ENCODE measurements at places on chromosomes 7 and 10.

- DNase-seq, result no peak
These were observed 209.7 kb upstream of the TMEM196 start for GRCh38 chr7:19982841-19983835.

DNA sequence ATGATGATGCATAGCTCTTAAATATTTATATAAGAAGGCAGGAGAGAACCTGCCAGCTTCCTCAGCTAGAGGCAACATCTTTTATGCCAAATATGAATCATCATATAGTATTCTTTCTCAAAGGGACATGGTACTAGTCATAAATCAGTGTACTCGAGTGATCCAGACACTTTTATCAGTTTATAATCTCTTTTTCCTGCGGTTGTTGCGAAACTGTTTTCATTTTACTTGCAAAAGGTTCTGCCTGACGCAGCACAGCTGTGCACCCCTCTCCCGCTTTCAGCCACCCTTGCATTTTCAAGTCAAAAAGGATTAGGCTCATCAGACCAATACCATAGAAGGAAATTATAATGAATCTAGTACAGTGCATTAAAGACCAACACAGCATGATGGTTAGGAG is 332.3 kb upstream of the PRKCQ start:
- no peak for DNase-seq

DNA sequence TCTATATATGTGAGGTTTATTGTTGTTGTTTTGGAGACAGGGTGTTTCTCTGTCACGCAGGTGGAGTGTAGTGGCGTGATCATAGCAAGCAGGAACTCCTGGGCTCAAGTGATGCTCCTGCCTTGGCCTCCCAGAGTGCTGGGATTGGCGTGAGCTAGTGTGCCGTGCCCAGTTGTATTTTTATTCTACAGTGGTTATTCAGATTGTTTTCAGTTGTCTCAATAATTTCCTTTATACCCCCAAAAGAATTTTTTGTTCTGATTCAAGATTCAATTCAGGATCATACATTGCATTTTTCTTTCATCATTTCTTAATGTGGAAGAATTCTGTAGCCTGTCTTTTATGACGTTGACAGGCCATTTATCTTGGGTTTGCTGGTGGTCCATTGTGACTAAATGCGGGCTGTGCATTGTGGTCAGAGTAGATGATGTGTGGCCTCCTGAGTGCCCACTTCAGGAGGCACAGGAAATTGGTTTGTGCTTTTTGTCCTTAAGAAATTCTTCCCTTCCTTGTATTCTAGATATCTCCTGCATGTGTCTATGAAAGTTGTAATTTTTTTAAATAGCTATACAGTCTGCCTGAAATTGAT is 22.9 kb downstream of the RBM33 start:
- no peak for DNase-seq

GRCh38 chr7:74032191-74032490 is 4.2 kb downstream of the ELN start:
- no peak for DNase-seq

- no peak for DNase-seq
These were observed 364.4 kb downstream of the CXCL12 start for GRCh38 chr10:44020322-44021111.

DNA sequence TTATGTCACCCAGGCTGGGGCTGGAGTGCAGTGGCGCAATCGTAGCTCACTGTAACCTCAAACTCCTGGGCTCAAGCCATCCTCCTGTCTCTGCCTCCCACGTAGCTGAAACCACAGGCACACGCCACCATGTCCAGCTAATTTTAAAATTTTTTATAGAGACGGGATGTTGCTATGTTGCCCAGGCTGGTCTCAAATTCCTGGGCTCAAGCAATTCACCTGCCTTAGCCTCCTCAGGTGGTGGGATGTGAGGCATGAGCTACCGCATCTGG is 123.2 kb upstream of the PARD3 start:
- no peak for DNase-seq

GRCh38 chr10:86083664-86084175 is 282.9 kb downstream of the GRID1 start:
- no peak for DNase-seq

GRCh38 chr10:132479024-132479602 is 58.5 kb upstream of the INPP5A start:
- no peak for DNase-seq

DNA sequence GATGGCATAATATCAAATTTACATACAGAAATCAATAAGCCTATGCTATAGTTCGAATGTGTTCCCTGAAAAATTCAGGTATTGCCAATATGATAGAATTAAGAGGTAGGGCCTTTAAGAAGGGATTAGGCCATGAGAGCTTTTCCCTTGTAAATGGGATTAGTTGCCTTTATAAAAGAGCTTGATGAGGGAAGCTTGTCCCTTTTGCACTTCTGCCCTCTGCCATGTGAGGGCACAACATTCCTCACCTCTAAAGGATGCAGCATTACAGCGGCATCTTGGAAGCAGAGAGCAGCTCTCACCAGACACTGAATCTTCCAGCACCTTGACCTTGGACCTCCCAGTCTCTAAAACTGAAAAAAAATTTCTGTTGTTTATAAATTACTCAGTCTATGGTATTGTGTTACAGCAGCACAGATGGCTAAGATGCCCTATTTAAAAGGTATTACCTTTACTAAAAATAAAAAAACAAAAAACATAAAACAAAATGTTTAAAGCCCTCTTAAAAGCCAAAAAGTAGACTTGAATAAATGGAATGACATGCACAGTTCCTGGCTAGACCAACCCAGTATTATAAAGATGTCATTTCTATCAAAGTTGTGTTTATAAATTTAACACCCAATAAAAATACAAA is 909.6 kb downstream of the REEP3 start:
- DNase-seq, result no peak

DNA sequence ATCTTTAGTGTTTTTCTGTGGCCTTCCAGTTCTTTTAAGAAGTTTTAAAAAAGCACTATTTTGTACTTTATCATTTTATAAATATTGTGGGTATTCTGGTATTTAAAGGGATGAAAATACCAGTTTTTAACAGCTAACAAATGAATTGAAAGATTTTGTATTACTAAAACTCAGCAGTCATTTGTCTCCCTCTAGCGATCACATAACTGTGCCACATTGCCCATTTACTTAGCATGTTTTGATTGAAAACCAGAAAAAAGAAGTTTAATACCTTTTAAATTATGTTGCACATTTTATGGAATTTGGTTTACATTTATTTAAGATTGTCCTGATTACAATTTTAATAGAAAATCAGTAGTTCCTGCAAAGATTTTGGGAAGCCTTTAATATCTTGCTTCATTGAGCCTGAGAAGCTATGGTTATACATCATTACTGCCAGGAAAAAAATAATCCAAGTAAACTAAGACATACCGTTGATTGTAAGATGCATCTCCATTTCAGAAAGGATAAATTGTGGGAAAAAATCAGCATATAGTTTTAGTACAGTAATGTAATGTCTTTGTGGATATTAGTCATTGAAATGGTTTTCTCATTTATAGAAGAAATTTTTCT is 34.9 kb downstream of the TAX1BP1 start:
- no peak for DNase-seq

- no peak for DNase-seq
These were observed 128.6 kb upstream of the PDLIM1 start for GRCh38 chr10:95419399-95419798.

DNA sequence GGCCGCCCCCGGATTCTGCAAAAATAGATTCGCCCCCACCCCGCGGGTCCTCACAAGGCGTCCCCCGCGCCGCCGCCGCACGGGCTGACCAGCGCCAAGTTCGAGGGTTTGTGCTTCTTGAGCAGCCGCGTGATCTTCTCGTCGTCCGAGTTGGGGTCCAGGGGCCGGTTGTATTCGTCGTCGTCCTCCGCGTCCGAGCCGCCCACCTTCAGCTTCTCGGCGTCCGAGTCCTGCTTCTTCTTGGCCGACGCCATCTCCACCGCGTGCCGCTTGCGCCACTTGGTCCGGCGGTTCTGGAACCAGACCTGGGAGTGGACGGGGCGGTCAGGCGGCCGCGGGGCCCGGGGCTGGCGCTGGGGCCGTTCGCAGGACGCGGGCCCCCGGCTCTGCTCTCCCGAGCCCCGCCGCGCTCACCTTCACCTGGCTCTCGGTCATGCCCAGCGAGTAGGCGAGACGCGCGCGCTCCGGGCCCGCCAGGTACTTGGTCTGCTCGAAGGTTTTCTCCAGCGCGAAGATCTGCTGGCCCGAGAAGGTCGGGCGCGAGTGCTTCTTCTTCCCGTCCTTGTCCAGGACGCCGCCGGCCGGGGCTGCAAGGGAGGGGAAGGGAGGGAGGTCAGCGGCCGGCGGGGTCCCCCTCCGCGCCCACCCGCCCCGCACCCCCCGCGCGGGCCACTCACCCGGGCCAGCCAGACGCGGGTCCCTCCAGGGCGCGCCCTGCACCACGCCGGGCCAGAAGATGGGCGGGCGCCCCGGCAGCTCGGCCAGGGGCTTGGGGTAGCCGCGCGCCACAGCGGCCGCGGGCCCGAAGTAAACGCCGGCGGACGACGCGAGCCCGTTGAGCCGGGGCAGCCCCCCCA is 853 bp downstream of the NKX6-2 start:
- no peak for DNase-seq

- no peak for DNase-seq
These were observed 196.2 kb downstream of the TCERG1L start for GRCh38 chr10:131115321-131115720.

DNA sequence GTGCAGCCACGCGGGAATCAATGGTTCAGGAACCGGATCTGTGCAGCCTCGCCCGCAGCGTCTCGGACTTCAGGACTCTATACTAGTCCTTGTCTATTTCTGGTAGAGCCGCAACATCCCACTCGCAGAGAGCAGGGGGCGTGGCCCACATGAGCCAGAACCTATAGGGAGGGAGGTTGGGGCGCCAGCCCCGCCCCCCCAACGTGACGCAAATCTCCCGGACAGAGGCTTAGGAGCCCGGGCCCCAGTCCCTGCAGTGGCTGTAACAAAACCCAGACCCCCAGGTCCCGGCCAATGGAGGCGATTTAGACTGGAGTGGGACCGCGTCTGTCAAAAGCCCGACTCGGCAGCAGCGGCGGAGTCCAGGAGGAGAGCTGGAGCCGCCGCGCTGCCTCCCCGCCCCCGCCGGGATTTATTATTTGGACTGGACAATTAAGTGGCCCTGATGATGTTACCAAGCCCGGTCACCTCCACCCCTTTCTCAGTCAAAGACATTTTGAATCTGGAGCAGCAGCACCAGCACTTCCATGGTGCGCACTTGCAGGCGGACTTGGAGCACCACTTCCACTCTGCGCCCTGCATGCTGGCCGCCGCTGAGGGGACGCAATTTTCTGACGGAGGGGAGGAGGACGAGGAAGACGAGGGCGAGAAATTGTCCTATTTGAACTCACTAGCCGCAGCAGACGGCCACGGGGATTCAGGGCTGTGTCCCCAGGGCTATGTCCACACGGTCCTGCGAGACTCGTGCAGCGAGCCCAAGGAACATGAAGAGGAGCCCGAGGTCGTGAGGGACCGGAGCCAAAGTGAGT is at the start of gene NKX2-3:
TSS of gene NKX2-3 (plus strand) at position 256 of the 809 bp plus-strand sequence. CDS start at position 446, 190 bp downstream.
- no peak for DNase-seq

DNA sequence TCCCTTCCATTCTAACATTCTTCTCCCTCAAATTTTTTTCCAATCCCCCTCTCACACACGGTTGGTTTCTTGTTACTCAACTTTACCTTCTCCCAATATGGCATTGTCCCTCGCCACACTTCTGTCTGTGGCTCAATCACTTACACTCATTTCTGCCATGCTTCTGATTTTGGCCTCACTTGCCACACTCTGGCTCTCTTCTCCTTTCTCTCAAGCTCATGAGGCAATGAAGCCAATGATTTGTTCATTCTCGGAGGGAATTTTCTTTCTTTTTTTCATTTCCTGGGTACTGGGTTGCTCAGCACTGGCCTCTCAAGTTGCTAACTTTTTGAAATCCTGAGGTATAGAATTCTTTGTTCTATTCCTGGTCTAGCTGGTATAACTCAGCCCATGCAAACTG is 4.0 kb upstream of the MYOZ1 start:
- DNase-seq, result no peak

DNA sequence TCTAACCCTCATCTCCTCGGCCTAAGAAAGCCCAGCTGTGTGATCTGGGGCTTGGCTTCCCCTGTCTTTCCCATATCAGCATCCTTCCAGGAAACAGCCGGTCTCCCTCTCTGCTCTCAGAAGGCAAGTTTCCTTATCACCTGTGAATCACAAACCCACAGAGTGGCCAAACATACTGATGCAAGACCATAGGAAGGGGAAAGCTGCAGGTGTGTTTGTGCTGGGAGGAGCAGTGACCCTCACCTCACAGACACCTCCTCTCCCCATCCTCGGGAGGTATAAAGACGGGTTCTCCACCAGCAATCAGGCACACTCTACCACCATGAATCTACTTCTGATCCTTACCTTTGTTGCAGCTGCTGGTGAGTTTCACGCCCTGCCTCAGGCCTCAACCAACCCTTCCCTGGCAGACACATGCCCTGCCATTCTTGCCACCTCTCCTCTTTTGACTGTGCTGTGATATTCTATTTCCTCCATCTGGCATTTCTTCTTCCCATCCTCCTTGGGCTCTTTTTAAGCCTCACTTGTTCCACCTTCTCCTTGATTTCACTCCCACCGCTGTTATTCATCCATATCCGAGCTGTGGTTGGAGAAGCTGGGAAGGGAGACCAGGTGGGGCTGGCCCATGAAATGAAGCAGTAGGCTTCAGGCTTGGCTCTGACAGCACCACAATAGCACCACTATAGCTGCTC is at the start of gene PRSS2:
TSS of gene PRSS2 (plus strand) at position 310 of the 692 bp plus-strand sequence. CDS start at position 323, 13 bp downstream.
- DNase-seq, result no peak

- no peak for DNase-seq
These were observed 96.2 kb downstream of the APBB1IP start for GRCh38 chr10:26534384-26534783.

- DNase-seq, result no peak
These were observed 498.7 kb downstream of the NXPH1 start for GRCh38 chr7:8931906-8932646.

DNA sequence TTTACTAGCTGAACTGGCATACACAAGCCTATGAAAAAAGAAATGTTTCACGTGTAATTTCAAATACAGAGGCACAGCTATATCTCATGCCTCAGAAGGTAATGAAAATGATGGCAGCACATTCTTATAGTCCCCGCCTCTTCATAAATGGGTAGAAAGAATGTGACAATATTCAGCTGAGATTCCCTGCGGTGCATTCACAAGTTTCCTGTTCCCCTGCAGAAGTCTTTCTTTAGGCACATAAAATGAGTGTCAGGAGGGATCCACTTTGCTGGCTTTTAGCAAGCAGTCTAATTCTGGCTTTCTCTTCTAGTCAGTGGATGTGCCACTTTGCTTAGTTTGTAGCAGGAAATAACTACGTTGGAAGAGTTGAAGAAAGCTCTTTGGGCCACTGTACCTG is 56.1 kb downstream of the DGKB start:
- DNase-seq, result no peak

DNA sequence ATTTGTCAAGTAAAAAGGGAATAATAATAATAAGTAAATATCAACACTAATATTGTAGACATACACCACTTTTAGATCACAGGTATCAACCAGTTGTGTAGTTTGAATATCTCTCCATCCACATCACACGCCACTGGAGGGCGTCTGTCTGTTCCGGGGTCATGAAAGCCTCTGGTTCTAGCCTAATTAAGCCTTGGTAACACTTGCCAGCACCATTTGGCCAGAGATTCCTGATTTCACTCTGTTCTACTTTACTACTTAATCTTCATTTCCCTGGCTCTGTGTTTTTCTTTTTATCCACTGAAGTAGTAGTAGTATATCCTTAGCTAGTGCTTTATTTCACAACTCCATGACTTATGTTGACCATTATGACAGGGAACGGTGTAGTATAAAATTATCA is 285.6 kb upstream of the POM121L12 start:
- DNase-seq, result no peak

GRCh38 chr10:16606421-16606820 is 84.7 kb upstream of the C1QL3 start:
- no peak for DNase-seq
